Inflammatory macrophage (primary cell): ENCODE measurements at places on chromosomes 12 and 14.

GRCh38 chr12:3215410-3215975 is 138.3 kb downstream of the TSPAN9 start:
- no peak for DNase-seq

GRCh38 chr14:104085032-104085888 is at the start of gene ASPG:
Gene ASPG (plus strand): TSS chr14:104085700. CDS start chr14:104085771, 71 bp downstream.
- no peak for DNase-seq

GRCh38 chr14:91343051-91343450 is 74.6 kb downstream of the CCDC88C start:
- no peak for DNase-seq

- peak; percentile 67 for DNase-seq
Measured at GRCh38 chr12:123043536-123044001, 63.1 kb downstream of the ARL6IP4 start.

GRCh38 chr12:6867413-6868210 is at the start of gene TPI1:
Gene TPI1 (plus strand): TSS chr12:6867531. CDS start chr12:6867567, 36 bp downstream.
- peak; percentile 88 for DNase-seq

DNA sequence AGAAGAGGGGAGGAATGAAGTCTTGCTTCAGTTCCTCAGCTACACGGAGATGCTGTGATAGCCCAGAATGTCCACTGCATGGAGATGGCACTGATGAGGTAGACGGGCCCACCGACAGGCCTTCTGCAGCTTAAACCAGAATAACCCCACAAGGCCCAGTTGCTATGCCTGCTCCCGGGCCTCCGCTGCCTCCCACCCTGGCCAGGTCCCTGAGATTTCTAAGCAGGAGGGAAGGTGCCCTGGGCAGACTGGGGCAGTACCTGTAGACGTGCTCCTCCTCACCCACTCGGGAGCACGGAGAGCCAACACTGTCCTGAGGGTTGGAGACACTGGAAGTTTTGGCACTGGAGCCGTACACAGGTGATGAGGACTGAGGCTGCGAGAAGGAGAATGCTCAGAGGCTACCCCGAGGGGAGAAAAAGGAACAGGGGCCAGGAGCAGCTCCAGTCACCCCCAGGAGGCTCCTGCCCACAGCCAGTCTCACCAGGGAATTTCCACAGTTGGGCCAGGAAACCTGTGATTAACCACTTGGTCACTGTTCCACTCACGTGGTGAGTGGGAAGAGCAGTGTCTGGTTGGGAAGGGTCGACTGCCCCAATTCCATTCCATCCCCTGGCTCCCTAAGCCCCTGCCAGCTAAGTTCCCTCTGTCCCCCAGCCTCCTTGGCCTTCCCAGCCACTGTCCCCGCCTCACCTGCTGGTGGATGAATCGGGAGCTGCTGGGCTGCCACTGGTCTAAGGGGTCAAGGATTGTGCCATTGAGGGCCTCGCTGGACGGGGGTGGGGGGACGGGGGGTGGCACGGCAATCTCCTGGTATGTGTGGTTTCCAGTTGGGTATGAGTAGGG is 22.8 kb upstream of the RPLP0 start:
- DNase-seq, result peak; percentile 37

GRCh38 chr12:124640056-124640455 is 72.6 kb upstream of the NCOR2 start:
- peak; percentile 80 for DNase-seq

DNA sequence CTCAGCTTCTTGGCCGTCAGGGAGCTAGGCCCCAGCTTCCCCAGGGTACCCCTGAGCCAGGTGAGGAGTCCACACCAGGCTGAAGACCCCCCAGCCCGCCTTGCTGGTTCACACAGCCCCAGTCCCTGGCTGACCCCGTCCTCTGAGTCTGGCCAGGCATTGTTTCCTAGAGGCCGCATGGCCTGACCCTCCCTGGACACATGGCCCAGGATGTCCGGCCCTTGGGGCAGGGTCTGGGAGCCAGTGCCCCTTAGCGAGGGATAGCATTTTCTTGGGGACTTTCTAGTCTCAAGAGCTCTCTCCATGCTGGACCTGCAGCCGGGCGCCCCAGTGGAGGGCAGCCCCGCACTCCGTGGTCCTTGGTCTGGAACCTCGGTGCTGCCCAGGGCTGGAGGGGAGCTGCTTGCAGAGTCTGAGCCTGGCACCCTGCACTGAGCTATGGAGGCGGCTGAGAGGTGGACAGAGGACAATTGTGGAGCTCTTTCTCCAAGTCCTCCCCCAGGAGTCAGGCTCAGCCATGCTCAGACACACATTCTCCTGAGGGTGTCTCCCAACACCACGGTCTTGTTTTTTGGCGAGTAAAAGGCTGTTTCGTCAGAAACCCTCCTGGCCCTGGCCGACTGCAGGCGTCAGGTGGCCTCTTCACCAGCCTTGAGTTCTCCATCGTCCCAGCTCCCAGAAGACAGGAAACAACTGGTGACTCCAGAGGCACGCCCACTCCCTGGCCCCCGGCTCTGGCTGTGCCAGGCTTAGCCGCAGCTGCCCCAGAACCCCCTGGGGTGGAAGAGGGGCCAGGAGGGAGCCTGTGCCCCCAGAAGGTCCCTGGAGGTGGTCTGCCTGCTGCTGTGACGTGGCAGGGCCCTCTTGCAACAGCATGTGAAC is 17.6 kb upstream of the CRIP2 start:
- no peak for DNase-seq

- peak; percentile 8 for DNase-seq
Measured at GRCh38 chr12:117850048-117850447, 118.7 kb downstream of the KSR2 start.

DNA sequence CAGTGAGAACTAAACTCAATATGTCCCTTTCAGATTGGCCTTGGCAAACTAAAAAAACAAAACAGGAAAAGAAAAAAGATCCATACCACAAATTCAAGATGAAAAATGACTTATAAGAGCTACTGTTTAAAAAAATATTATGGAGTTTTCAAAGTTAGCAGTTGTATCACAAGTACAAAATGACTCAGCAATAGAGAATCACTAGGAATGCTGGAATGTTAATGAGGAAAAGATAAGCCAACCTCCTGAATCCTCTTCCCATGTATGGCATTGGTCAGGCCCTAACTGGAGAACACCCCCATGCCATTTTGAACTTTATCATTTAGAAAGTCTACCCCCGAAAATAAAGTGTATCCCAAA is 62.2 kb downstream of the PPP1R36 start:
- DNase-seq, result no peak

DNA sequence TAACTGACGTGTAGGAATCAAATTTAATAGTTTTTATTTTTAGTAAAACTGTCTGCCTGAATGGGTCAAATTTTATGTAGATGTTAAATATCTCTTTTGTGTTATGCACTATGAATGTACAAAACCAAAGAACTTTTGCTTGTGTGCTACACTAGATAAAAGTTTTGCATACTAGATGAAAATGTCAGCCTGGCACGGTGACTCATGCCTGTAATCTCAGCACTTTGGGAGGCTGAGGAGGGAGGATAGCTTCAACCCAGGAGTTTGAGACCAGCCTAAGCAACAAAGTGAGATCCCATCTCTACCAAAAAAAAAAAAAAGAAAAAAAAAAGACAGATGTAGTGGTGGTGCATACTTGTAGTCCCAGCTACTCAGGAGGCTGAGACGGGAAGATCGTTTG is 11.1 kb downstream of the AEBP2 start:
- no peak for DNase-seq

DNA sequence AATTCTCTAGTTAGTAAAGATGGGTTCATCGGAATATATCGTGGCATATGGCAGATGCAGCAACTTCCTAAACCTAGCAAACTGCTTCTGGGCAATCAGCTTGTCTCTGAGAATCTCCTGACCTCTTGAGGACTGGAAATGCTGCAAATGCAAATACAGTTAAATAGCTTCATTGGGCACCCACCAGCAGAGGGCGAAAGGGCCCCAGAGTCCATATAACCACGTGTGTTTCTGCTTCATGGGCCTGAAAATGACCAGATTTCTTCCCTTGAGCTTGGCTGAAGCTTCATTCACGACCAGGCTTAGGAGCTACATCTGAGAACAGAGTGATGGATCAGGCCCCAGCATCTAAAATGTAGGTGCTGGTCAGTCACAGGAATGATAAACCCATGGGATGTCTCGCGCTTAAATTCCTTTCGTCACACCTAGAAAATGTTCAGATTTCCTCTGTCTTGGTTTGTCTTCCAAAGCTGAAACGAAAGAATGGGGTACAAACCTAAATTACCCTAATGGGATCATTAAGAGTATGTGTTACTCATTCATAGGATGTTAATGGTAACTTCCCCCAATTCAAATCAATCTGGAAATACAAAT is 1482.5 kb upstream of the TMEM132C start:
- DNase-seq, result peak; percentile 5

DNA sequence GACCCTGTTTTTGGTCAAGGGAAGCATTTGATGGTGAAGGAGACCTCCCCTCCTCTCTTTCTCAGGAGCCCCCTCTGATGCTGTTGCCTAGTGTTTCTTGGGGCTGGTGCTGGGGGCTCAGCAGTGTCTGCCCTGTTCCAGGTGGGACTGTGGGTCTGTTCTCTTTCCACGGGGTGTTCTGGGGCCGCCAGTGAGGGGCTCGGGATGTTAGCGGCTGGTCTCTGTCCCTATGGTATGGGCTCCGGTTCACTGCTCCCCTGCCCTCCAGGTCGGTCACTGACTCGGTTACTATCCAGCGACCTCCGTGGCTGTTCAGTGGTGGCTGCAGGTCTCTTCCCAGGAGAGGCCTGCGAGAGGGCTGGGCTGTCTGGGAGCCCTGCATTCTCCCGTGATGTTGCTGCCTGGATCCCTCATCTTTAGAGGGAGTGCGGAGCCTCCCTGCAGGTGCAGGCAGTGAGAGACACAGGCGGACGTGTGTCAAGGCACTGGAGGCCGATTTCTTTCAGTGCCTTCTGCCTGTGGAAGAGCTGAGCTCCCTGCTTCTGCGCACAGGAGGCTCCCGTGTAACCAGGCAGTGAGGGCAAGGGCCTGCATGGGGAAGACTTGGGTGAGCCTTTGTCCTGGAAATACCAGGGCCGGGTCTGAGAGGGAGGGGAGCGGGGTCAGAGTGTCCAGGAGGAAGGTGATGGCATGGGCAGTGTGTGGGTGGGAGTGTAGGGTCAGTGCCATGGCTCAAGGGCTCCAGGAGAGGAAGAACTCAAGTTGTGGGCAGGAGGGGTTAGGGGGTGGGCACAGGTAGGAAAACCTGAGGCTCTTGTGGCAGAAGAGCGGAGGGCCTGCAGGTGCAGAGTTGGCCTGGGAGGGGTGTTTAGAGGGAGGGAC is 362.6 kb downstream of the TMEM121 start:
- DNase-seq, result no peak
